ENCODE measurements at places on chromosomes 1 and 21. TPM values are rescaled to one million over a fixed set of nuclear protein-coding genes. Genes with fewer than 3 reads are reported as not detected.

- DNase-seq: no peak
Observed at GRCh38 chr1:5563861-5564577, 428.2 kb downstream of the NPHP4 start.

- DNase-seq: no peak
Observed at GRCh38 chr1:167627865-167628641, 2.0 kb upstream of the RCSD1 start.

GRCh38 chr1:234724516-234725176 is 114.7 kb upstream of the IRF2BP2 start:
- DNase-seq: no peak

DNA sequence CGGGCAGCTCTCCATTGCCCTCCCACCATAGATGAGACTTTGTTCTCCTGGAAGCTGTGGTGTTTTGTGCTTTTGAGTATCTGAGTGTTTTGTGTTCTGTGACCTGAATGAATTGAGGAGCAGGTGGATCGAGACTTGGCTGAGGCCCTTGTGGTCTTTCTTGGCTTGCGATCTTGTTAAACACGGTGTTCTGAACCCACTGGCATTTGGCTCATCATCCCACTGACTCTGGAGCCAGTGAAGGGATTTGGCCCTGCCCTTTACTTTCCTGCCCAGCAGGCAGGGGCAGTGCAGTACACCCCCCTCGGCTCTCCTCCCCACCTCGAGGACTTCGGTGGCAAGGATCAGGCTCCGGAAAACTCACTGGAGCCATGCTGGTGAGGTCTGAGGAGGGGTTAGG is 30.6 kb downstream of the PKNOX1 start:
- DNase-seq: no peak

DNA sequence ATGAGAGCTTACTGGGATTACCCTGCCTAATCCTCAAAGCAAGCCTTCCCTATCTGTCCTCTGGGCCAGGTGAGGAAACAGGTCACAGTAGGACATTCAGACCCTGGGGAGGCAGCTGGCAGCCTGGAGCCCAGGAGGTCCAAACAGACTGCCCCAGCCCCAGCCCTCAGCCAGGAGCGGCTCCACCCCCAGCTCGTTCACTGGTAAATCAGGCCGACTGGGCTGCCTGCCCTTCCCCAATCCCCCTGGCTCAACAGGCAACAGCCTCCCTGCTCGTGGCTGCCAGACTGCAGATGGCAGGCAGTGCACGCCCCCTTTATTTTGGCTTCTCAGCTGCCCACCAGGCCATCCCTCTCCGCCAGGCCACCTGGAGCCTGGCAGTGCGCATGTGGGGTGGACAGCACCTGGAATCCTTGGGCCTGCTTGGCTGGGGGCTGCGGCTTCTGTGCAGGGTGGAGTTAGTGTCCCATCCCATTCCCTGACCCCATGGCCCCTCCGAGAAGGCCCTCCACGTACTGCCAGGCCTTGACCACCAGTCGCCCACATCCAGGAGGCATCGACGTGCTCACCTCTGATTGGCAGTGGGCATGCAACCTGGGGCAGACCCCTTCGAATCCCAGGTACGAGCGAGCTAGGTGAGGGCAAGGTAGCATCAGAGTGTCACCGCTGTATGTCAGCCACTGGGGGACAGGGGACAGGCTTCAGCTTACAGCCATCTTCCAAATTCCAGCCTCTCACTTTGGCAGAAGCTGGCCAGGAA is 11.2 kb upstream of the ZNF670 start:
- DNase-seq: no peak

GRCh38 chr1:228148196-228148861 is 1.4 kb upstream of the GJC2 start:
- DNase-seq: no peak

DNA sequence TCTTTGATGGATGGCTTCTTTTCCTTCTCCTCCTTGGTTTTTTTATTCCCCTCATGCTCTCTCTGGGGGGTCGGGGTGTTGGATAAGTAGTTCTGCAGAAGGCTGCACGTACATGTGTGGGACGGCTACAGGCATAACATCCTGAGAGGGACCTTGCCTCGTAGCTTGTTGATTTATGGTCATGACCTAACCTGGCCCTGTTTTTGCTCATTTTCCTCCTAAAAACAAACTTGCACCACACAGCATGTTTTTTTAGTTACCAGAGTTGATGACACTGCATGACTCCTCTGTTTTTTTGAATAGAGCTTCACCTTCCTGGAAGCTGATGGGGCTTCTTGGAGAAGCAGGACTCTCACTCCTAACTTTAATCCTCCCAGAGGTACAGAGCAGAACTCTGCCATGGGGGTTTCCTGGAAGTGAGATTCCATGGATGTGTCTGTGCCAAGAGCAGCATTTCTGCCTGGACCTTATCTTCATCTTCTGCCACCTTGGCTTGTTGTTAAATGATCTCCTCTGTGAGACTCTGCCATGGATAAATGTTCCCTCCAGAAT is 114.7 kb downstream of the PAPPA2 start:
- no peak for DNase-seq

GRCh38 chr1:14599800-14600199 is 1.3 kb downstream of the KAZN start:
- no peak for DNase-seq

DNA sequence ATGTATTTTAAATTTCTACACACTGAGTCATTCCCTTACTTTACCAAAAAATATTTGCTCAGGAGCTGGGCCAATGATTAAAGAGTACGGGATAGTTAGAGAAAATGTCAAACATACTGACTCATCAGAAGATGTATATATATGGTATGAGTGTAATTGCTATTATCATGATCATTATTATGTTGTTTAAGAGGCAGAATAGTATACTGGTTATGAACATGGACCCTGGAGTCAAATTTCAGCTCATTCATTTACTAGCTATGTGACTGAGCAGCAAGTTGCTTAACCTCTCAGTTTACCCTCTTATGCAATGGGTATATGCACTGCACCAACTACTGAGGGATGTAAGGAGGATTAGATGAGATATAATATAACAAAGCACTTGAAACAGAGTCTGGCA is 41.2 kb upstream of the USH2A start:
- no peak for DNase-seq

GRCh38 chr1:200147094-200147493 is 119.6 kb downstream of the NR5A2 start:
- DNase-seq: no peak

DNA sequence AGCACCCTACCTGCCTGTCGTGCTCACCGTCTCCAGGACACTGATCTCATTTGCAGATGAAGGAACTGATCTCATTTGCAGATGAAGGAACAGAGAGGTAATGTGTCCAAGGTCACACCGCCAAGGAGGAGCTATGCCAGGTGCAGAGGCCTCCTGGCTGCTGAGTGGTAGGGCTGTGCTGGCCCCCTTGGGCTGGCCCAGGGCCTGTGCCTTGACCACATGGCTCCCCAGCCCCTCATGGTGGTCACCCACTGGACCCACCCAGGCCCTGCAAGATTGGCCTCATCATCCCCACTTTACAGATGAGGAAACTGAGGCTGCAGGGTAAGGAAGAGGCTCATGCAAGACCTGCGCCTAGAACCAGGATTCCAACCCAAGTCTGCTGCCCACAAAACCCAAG is 628.3 kb downstream of the MATN1 start:
- DNase-seq: no peak

GRCh38 chr1:109094871-109095270 is 4.3 kb downstream of the TMEM167B start:
- DNase-seq: no peak

- no peak for DNase-seq
Observed at GRCh38 chr1:67227196-67227595, 60.9 kb downstream of the IL23R start.

DNA sequence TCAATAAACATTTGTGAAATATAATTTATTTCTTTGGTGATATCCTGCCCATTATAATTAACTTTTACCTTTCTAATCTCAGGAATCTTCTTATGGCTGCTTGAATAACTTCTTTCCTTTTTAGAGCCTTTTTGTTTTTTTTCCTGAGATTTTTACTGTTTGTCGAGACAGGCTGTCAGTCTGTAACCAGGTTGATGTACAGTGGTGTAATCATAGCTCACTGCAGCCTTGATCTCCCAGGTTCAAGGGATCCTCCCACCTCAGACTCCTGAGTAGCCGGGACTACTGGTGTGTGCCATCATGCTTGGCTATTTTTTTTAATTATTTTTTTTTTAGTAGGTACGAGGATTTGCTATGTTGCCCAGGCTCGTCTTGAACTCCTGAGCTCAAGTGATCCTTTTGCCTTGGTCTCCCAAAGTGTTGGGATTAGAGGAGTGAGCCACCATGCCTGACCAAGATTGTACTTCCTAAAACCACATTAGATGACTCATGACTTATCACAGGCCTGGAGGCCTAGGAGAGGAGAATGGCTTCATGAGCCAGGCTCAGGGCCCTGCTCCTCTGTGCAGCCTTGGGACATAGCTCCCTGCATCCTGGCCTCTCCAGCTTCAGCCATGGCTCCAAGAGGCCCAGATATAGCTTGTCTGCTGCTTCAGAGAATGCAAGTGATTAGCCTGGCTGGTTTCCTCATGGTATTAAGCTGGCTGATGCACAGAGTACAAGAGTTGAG is 48.6 kb downstream of the CTH start:
- no peak for DNase-seq

- DNase-seq: no peak
Observed at GRCh38 chr1:8378981-8379470, 61.1 kb downstream of the SLC45A1 start.

DNA sequence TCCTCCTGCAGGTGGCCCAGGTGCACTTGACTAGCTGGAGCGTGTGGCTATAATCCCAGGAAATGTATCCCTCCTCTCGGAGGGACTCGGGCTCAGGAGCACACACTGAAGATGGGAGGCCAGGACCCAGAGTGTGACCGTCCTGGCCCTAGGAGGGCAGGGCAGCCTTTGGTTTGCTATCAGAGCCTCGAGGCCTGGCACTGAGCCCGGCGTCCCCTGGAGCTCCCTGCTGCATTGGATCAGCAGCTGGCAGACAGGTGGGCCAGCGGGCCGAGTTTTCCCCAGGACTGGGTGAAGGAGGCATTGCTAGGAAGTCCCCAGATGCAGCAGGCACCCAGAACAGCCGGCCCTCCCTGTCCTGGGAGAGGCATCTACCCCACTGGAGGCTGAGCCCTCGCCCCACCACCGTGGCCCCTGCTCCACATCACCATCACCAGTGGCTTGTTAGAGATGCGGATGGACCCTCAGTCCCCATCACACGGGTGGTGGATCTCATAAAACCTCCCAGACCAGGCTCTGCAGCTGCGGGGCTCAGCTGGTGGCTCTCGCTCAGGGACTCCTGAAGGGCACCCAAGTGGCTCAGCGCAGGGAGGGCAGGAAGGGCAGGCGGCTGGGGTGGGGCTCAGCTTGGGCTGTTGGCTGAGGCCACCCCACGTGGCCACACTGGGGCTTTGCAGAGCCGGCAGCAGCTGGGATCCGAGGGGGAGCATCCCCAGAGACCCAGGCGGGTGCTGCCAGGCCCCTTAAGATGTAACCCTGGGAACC is 32.7 kb upstream of the POFUT2 start:
- DNase-seq: no peak

DNA sequence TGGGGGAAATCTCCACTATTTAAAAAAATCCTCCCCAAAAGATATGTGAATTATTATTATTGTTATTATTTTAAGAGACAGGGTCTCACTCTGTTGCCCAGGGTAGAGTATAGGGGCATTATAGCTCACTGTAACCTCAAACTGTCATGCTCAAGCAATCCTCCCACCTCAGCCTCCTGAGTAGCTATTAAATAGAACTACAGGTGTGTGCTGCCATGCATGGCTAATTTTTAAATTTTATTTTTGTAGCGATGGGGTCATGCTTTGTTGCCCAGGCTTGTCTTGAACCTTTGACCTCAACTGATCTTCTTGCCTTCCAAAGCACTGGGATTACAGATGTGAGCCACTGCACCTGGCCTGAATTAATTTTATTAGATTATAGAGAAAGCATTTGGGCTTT is 116.8 kb downstream of the RABGAP1L start:
- DNase-seq: no peak

DNA sequence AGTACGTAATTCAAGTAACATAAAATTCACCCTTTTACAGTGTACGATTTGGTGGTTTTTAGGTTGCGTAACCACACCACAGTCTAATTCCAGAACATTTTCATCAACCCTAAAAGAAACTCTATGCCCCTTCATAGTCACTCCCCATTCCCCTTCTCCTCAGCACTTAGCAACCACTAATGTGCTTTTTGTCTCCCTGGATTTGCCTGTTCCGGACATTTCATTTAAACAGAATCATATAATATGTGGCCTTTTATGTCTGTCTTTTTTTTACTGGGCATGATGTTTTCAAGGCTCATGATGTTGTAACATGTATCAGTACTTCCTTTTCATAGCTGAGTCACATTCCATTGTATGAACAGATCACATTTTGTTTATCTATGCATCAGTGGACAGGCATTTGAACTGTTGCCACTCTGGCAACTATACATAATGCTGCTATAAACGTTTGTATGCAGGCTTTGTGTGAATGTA is 20.8 kb downstream of the OBSCN start:
- no peak for DNase-seq

GRCh38 chr1:38269923-38270848 is 223.6 kb upstream of the POU3F1 start:
- no peak for DNase-seq

KCNE2 gene
- polyA plus RNA-seq: 0.92 TPM

A3GALT2 gene
- polyA plus RNA-seq: 0.16 TPM

TNFRSF9 gene
- polyA plus RNA-seq: 0.07 TPM

CYP4Z1 gene
- 0.20 TPM for polyA plus RNA-seq

ERICH3 gene
- polyA plus RNA-seq: 0.45 TPM

LCE1A gene
- polyA plus RNA-seq: not detected

SKI gene
- polyA plus RNA-seq: 48.7 TPM

PERM1 gene
- 0.14 TPM for polyA plus RNA-seq

ARTN gene
- 1.9 TPM for polyA plus RNA-seq

SLX9 gene
- polyA plus RNA-seq: 19.8 TPM

Data from renal cortex interstitium (tissue), 15 donors.